NT2/D1 (cell line): ENCODE measurements at places on chromosomes 16 and 17.

GRCh38 chr17:17514361-17514992, 18.3 kb upstream of the RASD1 start:
- no peak for DNase-seq

- no peak for DNase-seq
Observed at GRCh38 chr16:5643855-5644531, 546.4 kb upstream of the EEF2KMT start.

DNA sequence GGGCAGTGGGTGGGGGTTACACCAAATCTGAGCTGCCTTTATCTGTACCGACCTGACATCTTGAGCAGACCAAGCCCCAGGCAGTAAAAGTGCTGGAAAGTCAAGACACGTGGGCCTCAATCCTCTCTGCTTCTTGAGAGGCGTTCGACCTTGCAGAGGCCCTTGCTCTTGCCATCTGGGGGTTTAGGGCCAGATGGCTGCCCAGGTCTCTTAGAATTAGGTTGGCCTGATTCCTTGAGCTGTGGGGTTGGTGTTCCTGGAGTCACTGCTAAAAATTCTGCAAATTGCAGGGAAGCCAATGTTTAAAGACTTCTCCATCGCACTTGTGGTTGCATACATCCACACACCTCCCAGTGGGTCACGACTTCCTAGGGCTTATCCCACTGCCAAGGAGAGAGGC, 238.2 kb upstream of the ASIC2 start:
- DNase-seq, result no peak

DNA sequence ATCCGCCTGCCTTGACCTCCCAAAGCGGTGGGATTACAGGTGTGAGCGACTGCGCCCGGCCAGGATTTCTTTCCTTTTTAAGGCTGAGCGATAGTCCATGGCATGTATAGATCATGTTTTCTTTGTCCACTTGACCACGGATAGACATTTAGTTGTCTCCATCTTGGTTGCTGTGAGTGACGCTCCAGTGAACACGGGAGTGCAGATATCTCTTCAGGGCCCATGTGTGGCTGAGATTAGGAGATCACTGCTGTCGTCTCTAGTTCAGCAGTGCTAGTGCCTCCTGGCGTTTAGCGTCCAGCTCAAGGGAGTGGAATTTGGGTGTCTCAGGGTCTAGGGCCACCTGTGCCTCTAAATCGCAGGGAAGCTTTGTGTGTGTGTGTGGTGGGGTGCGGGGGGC, 41.5 kb downstream of the ABCC1 start:
- no peak for DNase-seq
